Spinal cord (tissue), 10 donors: ENCODE measurements at places on chromosomes 3 and 15.

GRCh38 chr15:94258246-94258645, 26.9 kb downstream of the MCTP2 start:
- H3K27ac ChIP-seq, result no peak overlapping the region
- no peaks in the 10 kb centered on the region for H3K36me3 ChIP-seq
- H3K4me3 ChIP-seq, result no peak overlapping the region
- no peaks in the 10 kb centered on the region for H3K4me1 ChIP-seq
- no peak for DNase-seq
- H3K27me3 ChIP-seq, result no peaks in the 10 kb centered on the region

- peaks cover 39% of the 10 kb centered on the region for H3K36me3 ChIP-seq
- no peaks in the 10 kb centered on the region for H3K27me3 ChIP-seq
- no peak overlapping the region for H3K4me3 ChIP-seq
- no peak overlapping the region for H3K27ac ChIP-seq
- H3K4me1 ChIP-seq, result no peaks in the 10 kb centered on the region
These were observed 33.3 kb downstream of the TRPM7 start for GRCh38 chr15:50653156-50653743.

DNA sequence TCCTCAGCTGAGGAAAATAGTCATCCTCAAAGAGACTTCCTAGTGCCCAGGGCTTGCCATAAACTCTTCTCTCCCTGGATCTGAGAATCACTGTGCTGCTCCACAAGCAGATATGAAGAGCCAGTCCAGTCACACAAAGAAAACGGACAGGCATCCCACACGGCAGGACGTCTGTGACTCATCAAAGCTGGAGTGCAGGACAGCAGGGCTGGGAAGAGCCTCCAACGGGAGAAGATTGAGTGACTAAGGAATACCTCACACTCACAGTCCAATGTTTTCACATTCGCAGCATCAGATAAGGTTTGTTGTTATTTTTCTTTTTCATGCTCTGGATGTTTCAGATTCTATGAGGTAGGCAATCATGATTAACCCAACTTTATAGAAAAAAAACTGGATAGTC, 57.8 kb downstream of the NEK10 start:
- DNase-seq, result no peak
- H3K27me3 ChIP-seq, result no peaks in the 10 kb centered on the region
- H3K27ac ChIP-seq, result no peak overlapping the region
- H3K36me3 ChIP-seq, result no peaks in the 10 kb centered on the region
- no peaks in the 10 kb centered on the region for H3K4me1 ChIP-seq

- peaks cover 13% of the 10 kb centered on the region for H3K4me1 ChIP-seq
- H3K27ac ChIP-seq, result peak overlapping the region; percentile 54
- no peaks in the 10 kb centered on the region for H3K36me3 ChIP-seq
- DNase-seq, result no peak
- H3K27me3 ChIP-seq, result peaks cover 32% of the 10 kb centered on the region
These were observed 521.9 kb downstream of the FOXP1 start for GRCh38 chr3:71061581-71061980.

GRCh38 chr3:77514766-77515165, 474.9 kb downstream of the ROBO2 start:
- H3K4me3 ChIP-seq, result no peak overlapping the region
- H3K27me3 ChIP-seq, result no peaks in the 10 kb centered on the region
- DNase-seq, result no peak
- H3K4me1 ChIP-seq, result no peaks in the 10 kb centered on the region
- no peak overlapping the region for H3K27ac ChIP-seq
- no peaks in the 10 kb centered on the region for H3K36me3 ChIP-seq

DNA sequence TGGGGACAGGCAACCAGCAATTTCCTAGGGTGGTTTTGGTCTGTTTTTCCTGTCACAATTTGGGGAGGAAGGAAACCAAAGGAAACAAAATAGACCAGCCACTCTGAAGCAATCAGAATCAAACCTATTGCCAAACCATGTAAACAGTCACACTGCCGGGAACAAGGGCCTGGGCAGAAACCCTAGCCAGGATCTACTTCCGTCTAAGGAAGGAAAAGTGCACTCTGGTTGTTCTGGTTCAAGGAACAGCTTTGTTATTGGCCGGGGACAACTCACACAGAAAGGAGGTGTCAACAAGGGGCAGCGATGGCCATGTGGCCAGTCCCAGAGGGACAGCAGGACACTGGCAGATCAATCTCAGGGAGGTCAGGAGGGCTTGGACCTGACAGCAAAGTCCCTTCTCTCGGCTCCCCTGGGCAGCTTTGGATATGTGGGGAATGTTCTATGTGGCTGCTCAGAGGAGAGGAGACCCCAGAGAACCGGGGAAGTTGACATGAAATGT, 17.5 kb upstream of the RAD18 start:
- H3K36me3 ChIP-seq, result peaks cover 18% of the 10 kb centered on the region
- H3K27ac ChIP-seq, result no peak overlapping the region
- no peaks in the 10 kb centered on the region for H3K4me1 ChIP-seq
- H3K4me3 ChIP-seq, result no peak overlapping the region
- H3K27me3 ChIP-seq, result no peaks in the 10 kb centered on the region

DNA sequence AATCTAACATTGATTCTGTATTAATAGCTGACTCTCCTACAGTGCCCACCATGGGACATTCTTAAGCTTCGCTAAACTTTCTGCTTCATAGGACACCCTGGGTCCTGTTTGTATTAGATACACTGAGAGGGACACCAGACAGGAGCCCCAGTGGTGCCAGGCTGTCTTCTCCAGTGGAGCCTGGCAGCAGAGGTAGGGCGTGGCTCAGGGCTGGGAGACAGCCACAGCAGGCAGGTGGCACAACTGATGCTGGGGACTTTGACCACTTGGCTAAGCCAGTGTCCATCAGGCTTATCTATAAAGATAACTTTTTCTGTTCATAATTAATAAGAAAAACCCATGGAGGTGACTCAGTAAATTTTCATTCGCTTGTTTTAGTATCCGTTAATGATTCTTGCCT, 21.8 kb downstream of the NIPA1 start:
- no peak for DNase-seq
- no peaks in the 10 kb centered on the region for H3K27me3 ChIP-seq
- no peak overlapping the region for H3K4me3 ChIP-seq
- peaks cover 3% of the 10 kb centered on the region for H3K36me3 ChIP-seq

- H3K36me3 ChIP-seq, result no peaks in the 10 kb centered on the region
- no peak for DNase-seq
- H3K4me1 ChIP-seq, result peaks cover 5% of the 10 kb centered on the region
- H3K4me3 ChIP-seq, result no peak overlapping the region
These were observed 5.5 kb downstream of the PLD1 start for GRCh38 chr3:171804618-171805389.

GRCh38 chr3:142987080-142987700, 14.2 kb upstream of the U2SURP start:
- no peak overlapping the region for H3K27ac ChIP-seq
- peak; percentile 25 for DNase-seq
- no peaks in the 10 kb centered on the region for H3K36me3 ChIP-seq
- H3K4me1 ChIP-seq, result no peaks in the 10 kb centered on the region

DNA sequence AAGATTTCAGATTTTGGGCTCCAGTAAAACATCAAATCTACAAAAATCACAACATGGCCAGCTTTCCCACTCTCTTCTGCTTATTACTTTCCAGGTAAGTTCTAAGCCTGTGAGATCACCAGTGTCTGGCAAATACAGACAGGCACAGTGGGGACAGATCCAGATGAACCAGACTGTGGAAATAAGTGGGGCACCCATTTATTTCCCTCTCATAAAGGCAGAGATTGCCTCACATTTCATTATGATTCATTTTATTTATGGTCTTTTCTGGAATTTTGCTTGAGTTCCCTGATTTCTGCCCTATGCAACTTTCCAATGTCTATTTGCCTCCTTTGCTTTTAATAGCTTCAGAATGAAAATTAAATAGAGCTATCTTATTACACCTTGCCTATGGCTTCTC, 66.8 kb downstream of the GREM1 start:
- H3K27ac ChIP-seq, result no peak overlapping the region
- no peaks in the 10 kb centered on the region for H3K36me3 ChIP-seq
- H3K4me1 ChIP-seq, result no peaks in the 10 kb centered on the region
- H3K4me3 ChIP-seq, result no peak overlapping the region
- DNase-seq, result no peak
- H3K27me3 ChIP-seq, result no peaks in the 10 kb centered on the region

- no peak overlapping the region for H3K27ac ChIP-seq
- H3K27me3 ChIP-seq, result no peaks in the 10 kb centered on the region
- H3K4me3 ChIP-seq, result no peak overlapping the region
- H3K36me3 ChIP-seq, result no peaks in the 10 kb centered on the region
These were observed 607.5 kb upstream of the AGTR1 start for GRCh38 chr3:148090156-148090555.

GRCh38 chr3:124837065-124837464, 50.1 kb downstream of the ITGB5 start:
- H3K4me1 ChIP-seq, result peaks cover 26% of the 10 kb centered on the region
- peaks cover 6% of the 10 kb centered on the region for H3K36me3 ChIP-seq
- no peak overlapping the region for H3K4me3 ChIP-seq
- peak overlapping the region; percentile 37 for H3K27ac ChIP-seq

DNA sequence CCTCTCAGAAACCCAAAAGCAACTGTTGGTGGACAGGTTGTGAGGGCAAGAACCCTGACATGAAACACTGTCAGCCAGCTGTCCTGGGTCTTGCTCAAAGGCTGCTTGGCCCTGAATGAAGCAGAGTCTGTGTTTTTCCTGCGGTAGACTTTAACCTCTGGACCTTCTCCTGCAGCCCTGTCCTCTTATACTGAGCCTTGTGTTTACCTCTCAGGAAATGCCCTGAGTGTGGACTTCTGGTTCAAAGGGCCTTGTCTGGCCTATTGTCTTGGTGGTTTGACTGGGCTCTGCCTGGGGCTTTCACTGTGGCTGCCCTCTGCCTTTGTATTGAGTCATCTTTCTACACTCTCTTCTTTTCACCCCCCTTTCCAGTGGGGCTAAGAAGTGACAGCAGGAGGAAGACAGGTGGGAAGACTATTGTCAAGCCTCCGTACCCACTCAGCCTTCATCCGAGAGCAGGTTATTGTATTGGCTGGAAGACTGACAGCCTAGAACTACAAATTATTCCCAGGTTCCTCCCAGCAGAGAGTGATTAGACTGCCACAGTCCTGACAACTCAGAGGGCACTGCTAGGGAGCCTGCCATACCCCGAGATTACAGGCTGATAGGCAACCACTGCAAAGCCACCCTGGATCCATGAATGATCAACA, 3.5 kb downstream of the SEC13 start:
- no peak overlapping the region for H3K4me3 ChIP-seq
- peaks cover 53% of the 10 kb centered on the region for H3K36me3 ChIP-seq
- peaks cover 19% of the 10 kb centered on the region for H3K4me1 ChIP-seq
- H3K27ac ChIP-seq, result no peak overlapping the region

DNA sequence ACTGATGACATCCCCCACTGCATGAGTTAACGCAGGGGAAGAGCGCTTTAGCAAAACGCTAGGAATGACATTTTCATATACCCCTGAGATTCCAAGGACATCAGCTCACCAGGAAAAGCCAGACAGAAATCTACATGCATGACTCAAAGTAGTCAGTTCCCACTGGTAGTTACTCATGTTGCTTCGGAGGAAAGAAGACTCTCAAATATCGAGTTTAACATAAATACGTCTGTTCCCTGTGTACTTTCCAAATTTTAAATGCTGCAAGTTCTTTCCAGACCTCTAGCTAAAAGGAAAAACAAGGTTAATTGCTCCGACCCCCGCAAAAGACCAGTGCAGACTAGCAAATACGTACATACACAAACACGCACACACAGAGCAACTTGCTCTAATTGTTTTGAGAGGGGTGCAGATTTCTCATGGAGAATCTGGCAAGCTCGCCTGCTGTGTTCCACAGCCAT, 115.4 kb upstream of the PRICKLE2 start:
- no peak overlapping the region for H3K4me3 ChIP-seq
- no peak overlapping the region for H3K27ac ChIP-seq
- peaks cover 8% of the 10 kb centered on the region for H3K4me1 ChIP-seq
- no peaks in the 10 kb centered on the region for H3K36me3 ChIP-seq
- DNase-seq, result no peak

- no peaks in the 10 kb centered on the region for H3K27me3 ChIP-seq
- H3K27ac ChIP-seq, result no peak overlapping the region
- peaks cover 7% of the 10 kb centered on the region for H3K4me1 ChIP-seq
- no peak for DNase-seq
These were observed 48.6 kb downstream of the ARHGEF26 start for GRCh38 chr3:154169796-154170110.

DNA sequence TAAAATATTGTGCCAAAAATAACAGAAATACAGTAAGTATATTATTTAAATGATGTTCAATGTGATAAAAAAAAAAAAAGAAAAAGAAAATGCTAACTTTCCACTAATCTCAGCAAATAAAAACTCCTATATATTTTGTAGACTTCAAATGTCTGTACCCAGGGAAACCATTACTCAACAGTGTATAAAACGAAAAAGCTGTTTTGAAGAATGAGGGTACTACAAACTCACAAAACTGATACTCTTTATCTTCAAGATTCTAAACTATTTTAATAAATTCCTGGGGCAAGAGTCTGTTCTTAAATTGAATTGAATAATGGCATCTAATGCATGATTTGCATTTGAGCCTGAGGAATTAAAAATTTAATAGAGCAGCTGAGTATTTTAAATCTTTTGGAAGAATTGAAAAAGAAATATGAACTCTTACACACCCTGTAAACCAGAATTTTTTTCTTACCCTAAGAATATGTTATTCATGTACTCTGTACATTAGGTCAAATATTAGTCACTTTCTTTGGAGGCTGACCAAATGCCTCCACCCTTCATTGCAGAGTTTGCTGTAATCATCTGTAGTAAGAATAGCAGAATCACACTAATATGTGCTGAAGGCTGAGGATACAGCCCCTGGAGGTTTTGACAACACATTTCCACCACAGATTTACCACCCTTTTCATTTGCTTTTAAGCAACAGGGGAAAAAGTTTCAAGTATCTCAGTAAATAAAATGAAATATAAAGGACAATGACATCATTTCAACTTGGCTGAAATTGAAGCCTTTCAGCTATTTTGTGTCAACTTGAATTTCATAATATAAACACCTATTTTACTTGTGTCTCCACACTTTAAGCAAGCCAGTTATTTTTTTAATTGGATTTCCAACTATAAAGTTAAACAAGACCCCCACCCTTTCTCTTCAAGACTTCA, 79.7 kb downstream of the FBN1 start:
- peaks cover 3% of the 10 kb centered on the region for H3K4me1 ChIP-seq
- H3K4me3 ChIP-seq, result no peak overlapping the region
- H3K27me3 ChIP-seq, result no peaks in the 10 kb centered on the region
- no peaks in the 10 kb centered on the region for H3K36me3 ChIP-seq
- no peak for DNase-seq

DNA sequence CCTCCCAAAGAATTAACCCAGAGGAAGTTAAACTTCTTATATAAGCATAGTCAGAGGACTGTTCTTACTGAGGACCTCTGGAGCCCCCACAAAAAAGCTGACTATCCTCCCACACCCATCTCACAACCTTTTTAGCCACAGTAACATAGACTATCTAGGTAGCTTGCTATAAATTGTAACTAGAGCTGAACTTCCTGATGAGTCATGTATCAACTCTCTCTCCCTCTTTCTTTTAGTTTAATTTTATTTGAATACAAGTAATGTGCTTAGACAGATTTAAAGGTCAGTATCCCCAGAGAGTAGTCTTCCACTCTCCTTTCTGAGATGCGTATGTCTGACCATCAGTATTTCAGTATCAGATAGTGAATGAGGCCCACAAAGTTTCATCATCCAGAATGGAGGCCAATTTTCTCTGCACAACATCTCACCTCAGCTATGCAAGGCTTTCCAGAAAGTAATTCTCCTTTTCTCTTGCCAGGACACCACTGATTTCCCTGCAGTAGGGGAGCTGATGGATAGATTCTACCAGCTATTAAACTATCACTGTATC, 104.0 kb upstream of the MYRIP start:
- H3K4me3 ChIP-seq, result no peak overlapping the region
- no peaks in the 10 kb centered on the region for H3K27me3 ChIP-seq
- no peaks in the 10 kb centered on the region for H3K4me1 ChIP-seq
- DNase-seq, result no peak

GRCh38 chr3:79367803-79368202, 400.0 kb downstream of the ROBO1 start:
- H3K4me1 ChIP-seq, result no peaks in the 10 kb centered on the region
- no peaks in the 10 kb centered on the region for H3K36me3 ChIP-seq
- H3K27ac ChIP-seq, result no peak overlapping the region
- DNase-seq, result no peak
- H3K4me3 ChIP-seq, result no peak overlapping the region
